ENCODE measurements at places on chromosomes 4 and X.

GRCh38 chr4:5050520-5051277, 581 bp upstream of the STK32B start:
- DNase-seq: no peak

DNA sequence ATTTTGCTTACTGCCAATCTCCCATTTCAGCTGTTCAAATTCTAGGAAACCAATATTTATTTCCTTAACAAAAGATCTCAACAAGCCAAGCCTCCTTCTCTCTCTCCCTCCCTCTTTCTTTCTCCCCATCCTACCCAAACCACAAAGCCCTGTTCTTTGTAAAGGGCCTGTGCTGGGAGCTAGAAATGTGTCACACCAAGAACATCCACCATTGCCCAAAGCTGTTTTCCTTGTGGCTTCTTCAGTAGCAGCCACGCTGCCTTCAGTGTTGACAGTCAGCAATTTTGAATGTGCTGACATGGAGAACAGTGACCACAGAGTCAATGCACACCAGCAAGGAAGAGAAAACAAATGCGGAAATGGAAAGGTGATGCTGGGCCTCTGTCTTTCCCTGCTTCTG, 203.0 kb downstream of the MAML3 start:
- no peak for DNase-seq

DNA sequence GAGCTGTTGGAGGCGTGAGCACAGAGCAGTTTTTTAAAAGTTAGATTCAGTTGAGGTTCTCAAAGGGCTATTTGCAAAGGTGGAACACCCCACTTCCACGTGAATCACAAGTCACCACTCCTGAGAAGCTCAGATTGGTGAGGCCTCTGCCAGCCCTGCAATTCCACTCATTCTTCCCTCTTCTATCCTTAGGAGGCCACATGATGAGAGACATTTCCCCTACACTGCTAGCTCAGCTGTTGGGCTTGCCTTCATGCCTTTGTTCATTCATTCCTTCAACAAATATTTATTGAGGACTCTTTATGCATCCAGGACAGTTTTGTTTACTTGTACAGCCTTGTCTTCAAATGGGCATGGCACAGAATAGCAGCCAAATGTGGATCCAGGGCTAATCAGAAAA, 3.7 kb downstream of the SRPX2 start:
- no peak for DNase-seq

DNA sequence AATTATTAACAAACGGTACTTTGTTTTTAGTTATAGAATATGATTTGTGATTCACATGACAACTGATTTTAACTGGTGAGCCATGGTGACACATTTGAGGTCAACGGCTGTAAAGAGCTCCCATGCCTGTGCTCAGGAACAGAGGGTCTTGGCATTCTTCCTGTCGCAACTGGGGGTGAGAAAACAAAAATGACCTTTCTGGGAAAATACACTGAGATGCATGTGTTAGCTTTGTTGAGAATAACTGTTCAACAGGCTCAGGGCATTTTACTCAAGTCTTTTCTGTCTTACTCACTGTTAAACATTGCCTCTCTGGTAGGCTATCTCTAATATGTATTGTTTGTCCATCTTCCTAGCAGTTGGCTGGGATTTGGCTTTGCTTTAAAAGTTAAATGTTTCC, 57.1 kb upstream of the HPGD start:
- DNase-seq: no peak

- no peak for DNase-seq
Observed at GRCh38 chrX:54994668-54995351, 822 bp upstream of the PFKFB1 start.

DNA sequence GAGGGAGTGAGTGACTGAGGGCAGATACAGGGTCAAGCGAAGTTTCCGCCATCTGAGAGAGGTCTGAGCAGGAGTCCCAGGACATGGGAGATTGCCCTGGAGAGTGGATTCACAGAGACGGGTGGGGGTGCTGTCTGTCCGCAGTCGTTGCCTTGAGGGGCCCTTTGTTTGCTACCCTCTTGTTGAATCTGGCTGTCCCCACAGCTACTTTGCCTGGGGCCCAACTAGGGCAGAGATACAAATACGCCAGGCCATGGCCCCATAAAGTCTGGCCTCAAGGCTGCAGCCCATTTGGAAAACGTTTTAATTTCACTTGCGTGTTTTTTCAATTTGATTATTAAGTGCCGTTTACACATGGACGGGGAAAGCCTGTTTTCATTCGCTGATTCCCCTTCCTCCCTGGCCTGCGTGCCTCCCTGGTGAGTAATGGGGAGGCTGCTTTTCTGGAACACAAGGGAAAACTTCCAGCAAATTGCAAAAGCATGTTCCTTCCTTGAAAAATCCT, 134.4 kb downstream of the SMIM20 start:
- DNase-seq: no peak

GRCh38 chrX:154057791-154058190, 38.1 kb upstream of the IRAK1 start:
- DNase-seq: no peak

DNA sequence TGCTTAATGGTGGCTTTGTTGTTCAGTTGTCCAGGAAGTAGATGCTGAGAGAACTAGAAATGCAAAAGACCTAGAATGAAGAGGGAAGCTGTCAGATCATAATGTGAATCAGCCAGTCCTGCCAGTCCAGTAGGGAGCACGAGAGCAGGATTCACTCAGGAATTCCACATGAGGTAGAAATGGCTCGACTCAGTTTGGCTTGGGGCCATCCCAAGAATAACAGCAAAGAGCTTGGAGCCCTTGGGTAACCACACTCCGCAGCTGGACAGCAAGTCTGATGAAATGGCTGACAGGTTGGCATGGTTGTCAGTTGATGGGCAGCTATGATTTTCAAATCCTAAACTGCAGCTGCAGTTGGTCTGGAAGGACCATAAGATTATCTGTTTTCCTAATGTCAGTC, 44.5 kb upstream of the WDR1 start:
- DNase-seq: no peak

Measured in activated effector memory CD4-positive, alpha-beta T cell treated with Interleukin-2 at 50 U/mL for 16 hours (primary cell).